Foreskin melanocyte (primary cell): ENCODE measurements at places on chromosomes 16 and 17.

DNA sequence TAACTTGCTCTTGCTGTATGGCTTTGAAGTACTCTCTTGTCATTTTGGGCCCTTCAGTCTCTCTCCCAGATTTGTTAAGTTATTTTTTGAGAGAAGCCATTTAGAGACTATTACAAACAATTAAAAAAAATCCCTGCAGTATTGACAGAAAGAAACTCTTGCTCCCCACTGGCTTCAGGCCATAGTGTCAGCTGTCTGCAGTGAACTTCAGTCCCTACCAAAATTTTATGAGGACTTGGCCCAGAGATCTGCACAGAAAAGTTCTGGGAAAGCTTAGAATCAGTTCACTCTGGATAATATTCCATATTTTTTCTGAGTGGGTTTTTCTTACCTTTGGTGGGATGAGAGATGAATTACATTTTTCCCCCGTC, 30.9 kb upstream of the SUPT4H1 start:
- DNase-seq = no peak

- no peak for DNase-seq
Measured at GRCh38 chr17:66021757-66022156, 170.2 kb downstream of the CEP112 start.

DNA sequence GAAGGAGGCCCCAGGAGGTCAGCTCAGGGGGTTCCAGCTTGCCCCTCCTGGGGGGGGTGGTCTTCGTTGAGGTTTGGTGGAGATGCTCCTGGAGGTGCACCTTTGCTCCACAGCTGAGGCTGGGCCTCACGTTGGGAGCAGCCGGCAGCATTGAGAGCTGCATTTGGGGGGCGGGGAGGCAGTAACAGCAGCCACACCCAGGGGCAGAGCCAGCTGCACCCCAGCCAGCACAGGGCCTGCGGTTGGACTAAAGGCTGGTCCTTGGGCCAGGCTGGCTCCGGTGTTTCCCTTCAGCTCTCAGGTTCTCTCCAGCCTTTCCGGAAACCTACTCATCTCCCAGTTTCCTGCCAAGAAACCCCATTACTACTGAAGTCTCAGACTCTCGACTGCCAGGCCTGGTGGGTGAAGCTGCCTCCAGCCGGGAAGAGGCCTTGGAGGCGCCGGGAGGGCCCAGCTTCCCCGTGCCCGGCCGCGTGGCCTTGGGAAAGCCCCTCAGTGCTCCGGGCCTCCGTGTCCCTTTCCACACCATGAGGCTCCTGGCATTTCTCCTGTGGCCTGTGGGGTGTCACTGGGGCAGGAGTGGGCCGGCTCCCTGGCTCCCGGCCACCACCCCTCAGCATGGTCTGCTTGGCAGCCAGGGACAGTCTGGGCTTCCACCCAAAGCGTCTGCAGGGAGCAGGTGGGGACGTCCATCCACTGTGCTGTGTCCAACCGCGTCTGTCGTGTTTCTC, 14.0 kb upstream of the BAIAP2 start:
- no peak for DNase-seq

DNA sequence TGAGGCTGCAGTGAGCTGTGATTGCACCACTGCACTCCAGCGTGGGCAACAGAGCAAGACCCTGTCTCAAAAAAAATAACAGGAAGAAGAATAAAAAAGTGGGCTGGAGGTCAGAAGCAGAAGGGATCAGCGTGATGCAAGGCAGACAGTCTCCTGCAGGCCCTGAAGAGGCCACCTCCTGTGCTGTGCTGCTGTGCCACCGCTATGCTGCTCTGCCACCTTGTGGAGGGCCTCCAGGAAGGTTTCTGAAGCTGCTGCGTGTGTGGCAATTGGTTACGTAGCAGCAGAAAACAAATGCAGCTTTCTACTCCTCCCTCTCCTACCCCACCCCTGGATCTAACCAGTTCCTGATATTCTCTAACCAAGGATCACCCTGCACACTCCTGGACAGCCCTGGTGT, 815.5 kb downstream of the KCNJ18 start:
- DNase-seq = no peak

GRCh38 chr16:30557707-30557956, 542 bp downstream of the ZNF764 start:
- DNase-seq = no peak

DNA sequence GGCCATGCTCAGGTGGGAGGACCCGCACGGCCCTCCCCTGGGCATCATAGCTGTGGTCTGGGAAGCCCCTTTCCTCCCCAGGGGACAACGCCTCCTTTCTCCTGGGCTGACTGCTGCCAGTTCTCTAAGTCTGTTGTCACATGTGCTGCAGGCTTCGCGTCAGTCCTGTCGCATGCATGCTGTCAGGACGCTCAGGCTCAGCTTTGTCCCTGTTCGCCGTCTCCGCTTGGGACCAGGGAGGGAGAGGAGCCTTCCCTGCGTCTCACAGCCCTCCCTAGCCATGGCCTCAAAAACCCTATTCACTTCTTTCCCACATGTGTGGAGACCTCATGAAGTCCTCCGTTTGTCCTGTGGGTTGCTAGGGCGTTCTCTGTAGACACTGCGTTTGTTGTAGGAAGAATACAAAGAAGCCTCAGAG, 21.4 kb downstream of the LDHD start:
- peak; percentile 66 for DNase-seq

- no peak for DNase-seq
Measured at GRCh38 chr16:2913603-2914002, 1.9 kb downstream of the FLYWCH1 start.

DNA sequence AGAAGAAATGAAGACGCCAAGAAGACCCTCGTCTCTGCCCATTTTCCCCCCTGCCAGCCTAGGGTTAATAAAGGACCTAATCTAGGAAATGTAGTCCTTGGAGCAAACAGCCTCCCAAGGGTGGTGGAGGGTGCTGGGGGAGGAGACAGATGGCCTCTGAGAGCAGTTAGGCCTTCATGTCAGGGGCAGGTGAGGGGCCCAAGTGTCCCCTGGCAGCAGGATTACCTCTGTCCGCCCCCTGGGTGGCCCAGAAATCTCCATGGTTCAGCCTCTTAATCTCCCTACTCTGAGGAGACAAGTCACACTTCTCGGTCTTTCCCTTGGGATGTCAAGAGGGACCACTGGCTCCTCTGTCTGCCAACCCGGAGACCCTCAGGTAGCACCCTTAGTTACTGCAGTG, 365.4 kb upstream of the TNRC6C start:
- DNase-seq = no peak

DNA sequence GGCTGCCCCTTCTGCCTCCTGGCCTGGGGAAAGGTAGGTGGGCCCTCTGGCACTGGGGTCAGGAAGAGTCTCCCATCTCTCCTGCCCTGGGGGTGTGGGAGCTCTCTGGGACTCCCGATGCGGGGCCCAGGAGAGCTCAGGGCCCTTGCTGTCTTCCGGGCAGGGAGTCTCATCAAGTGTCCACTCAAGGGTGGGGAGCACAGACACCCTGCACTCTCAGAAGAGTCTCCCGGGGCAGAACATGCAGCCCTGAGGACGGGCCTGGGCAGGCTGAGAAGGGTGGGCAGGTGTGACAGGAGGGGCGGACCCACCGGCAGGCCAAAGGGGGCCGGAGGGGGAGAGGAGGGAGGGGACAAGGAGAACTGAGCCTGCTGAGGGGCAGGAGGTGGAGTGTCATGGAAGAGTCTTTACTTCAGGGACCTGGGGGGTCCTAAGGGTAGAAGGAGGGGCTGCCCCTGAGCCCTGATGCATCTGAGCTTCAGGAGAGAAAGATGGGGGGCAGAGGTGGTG, 8.4 kb upstream of the PKMYT1 start:
- no peak for DNase-seq

- DNase-seq = no peak
Measured at GRCh38 chr17:33945646-33946546, 309.2 kb upstream of the CCL2 start.

DNA sequence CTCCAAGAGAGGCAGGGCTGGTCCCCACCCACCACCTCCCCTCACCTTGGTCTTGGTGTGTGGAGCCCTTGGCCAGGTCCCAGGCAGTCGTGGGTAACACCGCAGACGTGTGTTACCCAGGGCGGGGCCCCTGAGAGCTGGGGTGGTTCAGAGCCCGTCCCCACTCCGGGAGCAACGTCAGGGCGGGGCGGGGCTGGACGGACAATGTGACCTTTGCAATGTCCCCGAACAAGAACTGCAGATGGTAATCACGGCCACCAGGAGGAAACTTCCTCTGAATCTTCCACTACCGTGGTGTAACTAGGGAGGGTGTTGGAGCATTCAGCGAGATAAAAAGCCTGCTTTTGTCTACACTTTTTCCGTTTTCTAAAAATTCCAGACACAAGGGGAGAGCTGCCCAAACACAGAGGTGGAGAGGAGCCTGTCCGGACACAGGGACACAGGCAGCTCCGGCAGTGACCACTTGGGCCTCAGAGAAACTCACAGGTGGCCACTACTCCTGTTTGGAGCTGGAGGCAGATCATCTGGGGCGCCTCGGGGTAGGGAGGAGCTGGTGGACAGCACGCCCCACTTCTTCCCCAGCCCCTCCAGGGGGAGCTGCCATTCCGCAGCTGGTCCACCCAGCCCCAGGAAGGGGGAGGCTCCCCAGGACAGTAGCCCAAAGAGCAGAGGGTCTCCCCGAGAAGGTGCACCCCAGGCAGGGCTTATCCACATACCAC, 14.2 kb upstream of the SLC38A10 start:
- peak; percentile 82 for DNase-seq

DNA sequence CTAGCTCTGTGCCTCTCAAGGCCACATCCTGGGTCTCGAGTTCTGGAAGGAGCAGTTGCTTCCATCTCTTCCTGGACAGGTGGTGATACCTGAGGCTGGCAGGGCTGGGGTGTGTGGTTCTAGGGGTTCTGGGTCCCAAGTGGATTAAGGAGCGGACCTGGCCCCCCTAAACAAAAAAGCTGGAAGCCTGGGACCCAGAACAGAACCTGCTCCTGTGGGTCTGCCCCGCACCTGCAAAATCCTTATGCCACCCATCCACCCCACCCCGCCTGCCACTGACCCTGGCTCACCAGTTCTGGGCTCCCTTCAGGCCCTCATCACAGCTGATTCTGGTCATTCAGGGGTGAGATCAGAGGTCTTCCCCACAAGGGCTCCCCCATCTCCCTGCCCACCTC, 44.8 kb downstream of the ADCY7 start:
- no peak for DNase-seq

DNA sequence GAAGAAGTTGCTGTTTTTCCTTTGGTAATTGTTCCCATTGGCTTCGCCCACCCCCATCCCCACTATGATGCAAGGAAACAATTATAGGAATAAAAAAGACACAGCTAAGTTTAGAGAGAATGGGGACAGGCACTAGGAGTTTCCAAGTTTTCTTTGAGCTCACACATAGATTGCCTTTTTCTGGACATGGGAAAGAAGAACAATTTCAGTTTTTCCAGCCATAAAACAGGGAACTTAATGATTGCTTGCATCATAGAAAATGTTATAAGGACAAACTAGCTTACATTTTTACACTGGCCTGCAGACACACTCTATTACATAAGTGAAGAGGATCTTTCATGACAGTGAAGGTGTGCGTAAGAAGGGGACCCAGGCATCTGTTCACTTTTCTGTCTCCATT, 142.3 kb upstream of the ZFHX3 start:
- no peak for DNase-seq

GRCh38 chr16:11307639-11308492, 26.7 kb upstream of the PRM1 start:
- DNase-seq = no peak

DNA sequence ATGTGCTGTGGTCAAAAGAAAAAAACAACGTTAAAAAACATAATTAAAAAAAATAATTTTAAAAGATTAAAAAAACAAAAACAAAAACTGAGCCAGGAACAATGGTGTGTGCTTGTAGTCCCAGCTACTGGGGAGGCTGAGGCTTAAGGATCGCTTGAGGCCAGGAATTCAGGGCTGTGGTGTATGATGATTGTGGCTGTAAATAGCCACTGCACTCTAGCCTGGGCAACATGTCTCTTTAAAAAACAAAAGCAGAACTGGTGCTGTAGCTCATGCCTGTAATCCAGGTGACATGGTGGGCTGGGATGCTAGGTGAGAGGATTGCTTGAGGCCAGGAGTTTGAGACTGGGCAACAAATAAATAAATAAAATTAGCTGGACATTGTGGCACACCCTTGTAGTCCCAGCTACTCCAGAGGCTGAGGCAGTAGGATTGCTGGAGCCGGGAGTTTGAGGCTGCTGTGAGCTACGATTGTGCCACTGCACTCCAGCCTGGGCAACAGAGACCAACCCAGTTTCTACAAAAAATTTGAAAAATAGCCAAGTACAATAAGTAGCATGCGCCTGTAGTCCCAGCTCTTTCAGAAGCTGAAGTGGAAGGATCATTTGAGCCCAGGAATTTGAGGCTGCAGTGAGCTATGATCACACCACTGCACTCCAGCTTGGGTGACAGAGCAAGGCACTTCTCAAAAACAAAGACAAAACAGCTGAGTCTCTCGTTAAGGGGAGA, 43.6 kb downstream of the NFATC3 start:
- no peak for DNase-seq

DNA sequence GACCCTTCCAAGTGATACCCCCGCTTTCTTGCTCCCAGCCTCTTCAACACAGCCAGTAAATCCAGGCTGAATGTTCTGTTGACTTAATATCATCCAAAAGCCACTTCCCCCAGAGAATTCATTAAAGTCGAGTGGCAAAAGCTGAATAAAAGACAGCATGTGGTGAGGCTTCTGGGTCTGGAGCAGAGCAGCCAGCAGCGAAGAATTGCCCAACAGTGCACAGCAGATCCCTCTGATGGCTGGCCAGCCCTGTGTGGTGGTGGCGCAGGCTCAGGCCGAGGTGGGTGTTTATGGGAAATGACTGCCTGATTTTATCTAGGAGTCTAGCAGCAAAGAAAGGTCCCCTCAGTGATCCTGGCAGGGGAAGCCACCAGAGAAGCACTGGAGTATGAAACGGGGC, 30.3 kb upstream of the RCVRN start:
- no peak for DNase-seq

- no peak for DNase-seq
Measured at GRCh38 chr17:68248199-68248825, 469 bp downstream of the AMZ2 start.

- DNase-seq = no peak
Measured at GRCh38 chr17:78842881-78843565, 2.4 kb upstream of the USP36 start.

GRCh38 chr16:80084614-80085013, 456.2 kb upstream of the DYNLRB2 start:
- peak; percentile 21 for DNase-seq

DNA sequence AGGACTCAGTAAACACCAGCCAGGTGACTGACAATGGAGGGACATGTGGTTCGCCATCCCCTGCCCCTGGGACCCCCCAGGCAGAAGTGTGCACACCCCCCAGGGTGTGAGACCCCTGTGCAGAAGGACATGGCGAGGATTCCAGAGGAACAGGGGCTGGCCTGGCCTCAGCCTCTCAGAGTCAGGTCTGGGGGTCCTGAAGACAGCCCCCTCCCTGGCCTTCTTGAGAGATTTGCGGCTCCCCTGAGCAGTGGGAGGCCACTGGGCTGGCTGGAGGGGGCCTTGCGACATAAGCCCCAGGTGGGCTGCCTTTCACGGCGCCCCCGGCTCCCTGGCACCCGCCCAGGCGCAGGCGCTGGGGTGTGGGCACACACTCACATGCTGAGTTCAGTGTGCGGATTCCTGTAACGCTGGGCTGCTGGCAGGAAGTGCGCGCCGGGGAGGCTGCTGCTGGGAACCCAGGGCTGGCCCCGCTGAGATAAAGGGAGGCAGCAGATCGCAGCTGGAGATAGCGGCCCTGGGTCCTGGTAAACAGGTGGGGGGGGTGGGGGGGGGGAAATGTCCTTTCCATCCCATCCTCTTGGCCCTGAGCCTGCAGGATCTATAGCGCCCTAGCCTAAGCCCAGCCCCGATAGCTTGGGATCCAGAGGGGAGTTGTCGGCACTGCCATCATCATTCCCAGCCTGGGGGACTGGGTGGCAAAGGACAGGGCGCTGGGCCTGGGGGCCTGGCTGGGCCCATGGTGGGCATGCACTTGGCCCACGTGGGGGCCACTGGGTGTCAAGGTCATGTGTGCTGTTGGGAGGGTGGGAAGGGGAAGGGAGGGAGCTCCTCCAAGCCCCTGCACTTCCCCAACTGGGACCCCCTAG, 27.1 kb downstream of the TMEM235 start:
- DNase-seq = no peak
